ENCODE measurements at places on chromosomes 6 and 20.

GRCh38 chr6:117477988-117478852 is 4.3 kb upstream of the DCBLD1 start:
- no peak for DNase-seq

DNA sequence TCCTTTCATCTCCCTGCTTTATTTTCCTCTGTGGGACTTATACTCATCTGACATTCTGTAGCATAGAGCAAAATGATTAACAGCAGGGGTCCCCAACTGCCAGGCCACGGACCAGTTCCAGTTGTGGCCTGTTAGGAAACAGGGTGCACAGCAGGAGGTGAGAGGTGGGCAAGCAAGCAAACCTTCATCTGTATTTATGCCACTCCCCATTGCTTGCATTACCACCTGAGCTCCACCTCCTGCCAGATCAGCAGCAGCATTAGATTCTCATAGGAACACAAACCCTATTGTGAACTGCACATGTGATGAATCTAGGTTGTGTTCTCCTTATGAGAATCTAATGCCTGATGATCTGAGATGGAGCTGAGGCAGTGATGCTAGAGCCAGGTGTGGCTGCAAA is 130.5 kb upstream of the SLC24A3 start:
- peak; percentile 6 for DNase-seq

GRCh38 chr6:50128420-50129005 is 78.8 kb upstream of the DEFB112 start:
- DNase-seq = peak; percentile 49

DNA sequence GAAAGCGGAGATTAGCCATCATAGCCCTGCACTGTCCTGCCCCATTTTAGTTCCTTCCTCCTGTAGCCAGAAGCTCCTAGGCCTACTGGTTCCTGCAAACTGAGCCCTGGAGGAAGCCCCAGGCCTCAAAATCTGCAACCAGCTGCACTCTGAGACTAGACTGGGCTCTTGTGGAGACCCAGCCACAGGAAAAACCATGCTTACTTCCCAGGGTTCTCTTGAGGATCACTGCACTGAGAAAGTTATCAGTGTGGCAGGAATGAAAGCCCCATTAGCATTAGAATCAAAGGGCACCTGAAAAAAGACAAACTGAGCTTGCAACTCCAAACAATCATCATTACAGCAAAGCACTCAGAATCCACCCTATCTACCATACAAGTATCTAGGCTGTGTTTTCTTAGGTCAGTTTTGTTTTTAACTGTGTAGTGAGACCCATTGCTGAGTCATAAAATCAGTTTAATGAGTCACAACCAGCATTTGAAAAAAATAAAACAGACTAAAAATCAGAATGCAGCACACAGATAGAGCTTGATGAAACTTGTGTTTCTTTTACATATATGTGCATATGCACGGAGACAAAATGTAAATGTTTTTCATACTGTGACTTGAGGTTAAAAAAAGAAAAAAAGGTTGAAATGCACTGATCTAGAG is 91.0 kb downstream of the UNC5CL start:
- DNase-seq = no peak

DNA sequence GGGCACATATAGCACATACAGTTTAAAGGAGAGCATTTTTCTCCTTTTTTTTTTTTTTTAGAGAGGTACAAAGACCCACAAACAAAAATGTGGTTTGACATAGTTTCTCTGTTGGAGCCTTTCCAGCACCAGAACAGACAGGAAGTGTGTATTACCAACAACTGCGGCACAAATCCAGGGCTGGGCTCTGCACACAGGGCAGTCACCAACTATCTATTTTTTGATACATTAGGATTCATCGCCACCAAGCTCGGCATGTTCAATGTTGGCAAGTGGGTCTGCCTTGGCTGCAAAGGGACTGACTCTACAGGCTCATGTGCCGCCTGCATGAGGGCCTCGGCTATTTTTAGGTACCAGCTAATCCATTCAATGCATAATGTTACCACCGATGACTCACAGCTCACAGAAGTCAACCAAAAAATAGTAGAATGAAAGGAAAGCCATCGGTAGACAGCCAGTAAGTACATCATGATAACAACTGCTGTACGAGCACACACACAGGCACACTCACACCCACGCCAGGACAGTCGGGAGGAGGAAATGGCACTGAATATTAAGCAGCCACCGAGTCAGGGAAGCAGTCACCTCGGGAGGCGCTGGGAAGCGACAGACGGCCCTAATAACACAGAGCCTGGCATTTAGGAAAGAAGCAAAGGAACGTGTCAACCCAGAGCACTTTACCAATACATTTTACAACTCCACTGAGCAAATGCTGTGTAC is 81.6 kb downstream of the GMPR start:
- DNase-seq = peak; percentile 52

Measured in NCI-H69 (cell line).